Activated naive CD4-positive, alpha-beta T cell treated with anti-CD3 and anti-CD28 coated beads, Interleukin-2, amount 50 U/mL, for 72 hours (primary cell): ENCODE measurements at places on chromosomes 1 and 21. TPM values are rescaled to one million over a fixed set of nuclear protein-coding genes. Genes with fewer than 3 reads are reported as not detected.

GLIS1 gene
- not detected for total RNA-seq

SPATA21 gene
- not detected for total RNA-seq

TEDDM1 gene
- total RNA-seq, result not detected

FAM72A gene
- 34.0 TPM for total RNA-seq

ZNF593OS gene
- total RNA-seq, result not detected

TNNT2 gene
- total RNA-seq, result not detected

FCGR3B gene
- total RNA-seq, result not detected

TNFSF18 gene
- not detected for total RNA-seq
